ENCODE measurements at places on chromosomes 3 and 15.

DNA sequence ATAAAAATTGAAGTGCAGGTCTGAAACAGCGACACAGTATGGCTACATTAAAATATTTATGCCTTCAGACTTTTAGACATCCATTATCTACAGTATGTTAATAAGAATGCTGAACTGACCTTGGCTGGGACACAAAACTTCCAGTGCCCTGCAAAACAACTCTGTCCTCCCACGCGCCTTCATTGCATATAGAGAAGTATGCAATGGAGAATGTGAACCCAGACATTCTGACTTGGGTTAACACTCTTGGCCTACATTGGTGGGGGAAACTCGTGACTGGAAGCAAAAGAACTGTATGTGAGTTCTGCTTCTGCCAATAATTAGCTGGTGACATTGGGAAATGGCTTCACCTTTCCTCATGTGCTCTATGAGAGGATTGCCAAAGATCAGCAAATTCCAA is 110.5 kb upstream of the SLC24A5 start:
- no peak for DNase-seq

- DNase-seq, result no peak
Observed at GRCh38 chr3:48398701-48399386, 26.8 kb downstream of the FBXW12 start.

DNA sequence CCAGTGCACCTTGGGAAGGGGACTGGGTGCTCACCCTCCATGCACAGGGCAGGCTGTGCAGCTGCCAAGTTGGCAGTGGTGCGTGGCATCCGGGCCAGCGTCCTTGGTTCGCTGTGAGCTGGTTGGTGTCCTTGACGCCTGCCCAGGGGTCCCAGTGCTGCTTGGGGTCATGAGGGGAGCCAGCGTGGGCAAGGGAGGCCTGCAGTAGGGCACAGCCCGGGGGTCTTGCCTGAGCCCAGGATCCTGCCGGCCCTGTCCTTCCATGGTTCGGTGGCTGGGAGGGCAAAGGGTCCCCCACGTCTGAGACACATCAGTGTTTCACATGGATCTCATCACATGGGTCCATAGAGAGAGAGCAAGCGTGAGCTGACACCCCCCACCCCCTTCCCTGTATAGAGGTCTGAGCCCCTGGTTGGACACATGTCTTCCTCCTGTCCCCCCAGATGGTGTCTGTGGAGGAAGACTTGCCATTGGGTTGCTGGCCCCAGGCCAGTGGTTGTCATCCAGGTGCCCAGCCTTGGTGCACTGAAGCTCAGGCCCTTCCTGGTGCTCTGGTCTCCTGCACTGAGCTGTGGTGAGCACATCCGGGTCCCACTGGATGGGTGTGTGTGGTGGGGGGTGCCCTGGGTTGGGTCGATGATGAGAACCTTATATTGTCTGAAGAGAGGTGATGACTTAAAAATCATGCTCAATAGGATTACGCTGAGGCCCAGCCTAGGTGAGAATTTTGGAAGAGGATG is 232.3 kb downstream of the SNRPN start:
- no peak for DNase-seq

- DNase-seq, result no peak
Observed at GRCh38 chr3:125079675-125080045, 23.9 kb upstream of the HEG1 start.

- DNase-seq, result peak; percentile 53
Observed at GRCh38 chr15:78204351-78205309, 29.7 kb downstream of the ACSBG1 start.

- DNase-seq, result no peak
Observed at GRCh38 chr3:7651274-7651673, 790.4 kb downstream of the GRM7 start.

DNA sequence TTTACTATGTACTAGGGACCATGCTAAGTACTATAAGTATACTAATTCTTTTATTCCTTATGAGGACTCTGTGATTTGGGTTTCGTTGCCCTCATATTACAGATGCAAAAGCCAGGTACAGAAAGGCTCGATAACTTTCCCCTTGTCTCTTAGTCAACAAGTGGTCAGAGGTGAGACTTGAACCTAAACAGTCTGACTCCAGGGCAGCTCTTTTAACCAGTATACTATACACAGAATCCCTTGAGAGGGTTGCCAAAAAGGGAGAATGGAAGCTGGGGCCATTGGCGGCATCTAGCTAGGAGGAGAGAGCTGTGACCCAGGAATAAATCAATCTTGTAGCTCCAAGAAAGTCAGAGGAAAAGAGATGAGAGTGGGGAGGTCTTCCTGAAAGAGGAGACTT is 92.4 kb downstream of the TOP2B start:
- DNase-seq, result no peak

- no peak for DNase-seq
Observed at GRCh38 chr15:65868546-65869125, 655 bp upstream of the RAB11A start.

DNA sequence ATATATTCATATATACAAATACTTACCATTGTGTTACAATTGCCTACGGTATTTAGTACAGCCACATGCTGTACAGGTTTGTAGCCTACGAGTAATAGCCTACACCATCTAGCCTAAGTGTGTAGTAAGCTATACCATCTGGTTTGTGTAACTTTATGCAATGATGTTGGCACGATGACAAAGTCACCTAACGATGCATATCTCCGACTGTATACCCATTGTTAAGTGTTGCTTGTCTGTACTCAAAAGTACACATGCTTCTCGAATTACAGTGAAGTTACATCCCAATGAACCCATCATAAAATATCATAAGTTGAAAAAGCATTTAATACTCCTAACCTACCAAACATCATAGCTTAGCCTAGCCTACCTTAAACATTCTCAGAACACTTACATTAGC is 327.1 kb downstream of the KBTBD8 start:
- no peak for DNase-seq

GRCh38 chr3:22704166-22704565 is 499.0 kb upstream of the UBE2E2 start:
- no peak for DNase-seq

DNA sequence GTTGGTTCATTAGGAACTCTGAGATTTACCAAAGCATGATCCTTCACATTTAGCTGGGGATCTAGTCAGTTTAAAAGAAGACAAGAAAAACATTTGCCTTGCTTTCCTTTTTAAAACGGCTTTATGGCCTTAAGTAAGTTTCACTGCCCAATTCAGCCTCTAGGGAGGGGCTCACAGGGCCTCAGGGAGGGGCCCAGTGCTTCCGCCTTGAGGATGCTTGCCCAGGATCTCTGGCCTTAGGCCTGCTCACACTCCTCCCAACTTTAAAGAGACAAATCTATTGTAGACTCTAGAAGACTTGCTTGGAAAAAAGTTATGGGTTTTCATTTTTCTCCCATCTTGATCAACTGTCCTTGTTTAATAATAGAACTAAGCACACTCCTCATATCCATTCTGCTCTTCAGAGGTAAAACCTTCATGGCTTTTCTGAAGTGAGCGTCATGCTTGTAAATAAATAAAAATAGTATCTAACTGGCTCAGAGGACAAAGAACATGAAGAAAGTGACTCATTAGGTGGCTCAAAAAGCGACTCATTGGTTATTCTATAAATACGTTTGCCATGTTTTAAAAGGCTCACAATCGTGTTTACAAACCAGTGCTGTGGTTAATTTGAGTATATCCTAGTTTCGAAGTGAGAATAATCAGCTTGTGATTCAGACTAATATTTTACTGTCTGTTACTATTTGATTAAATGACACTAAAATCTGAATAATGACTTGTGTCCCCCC is 13.7 kb downstream of the PDHB start:
- DNase-seq, result no peak

DNA sequence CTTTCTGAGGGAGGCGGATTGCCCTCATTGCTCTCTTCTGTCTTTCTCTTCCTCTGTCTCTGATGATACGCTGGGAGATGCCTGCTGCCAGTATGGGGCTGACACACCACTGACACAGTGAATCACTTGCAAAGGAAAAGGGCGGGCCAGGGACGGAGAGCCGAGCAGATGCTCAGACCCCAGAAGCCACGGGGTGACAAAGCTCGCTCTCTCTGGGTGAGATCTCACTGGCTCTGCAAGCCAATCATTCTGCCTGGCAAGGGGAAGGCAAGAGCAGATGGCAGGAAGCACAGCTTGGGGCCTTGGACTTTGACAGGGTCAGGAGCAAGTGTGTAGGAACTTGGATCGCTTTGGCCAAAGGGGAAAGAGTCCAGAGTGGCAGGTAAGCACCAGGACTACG is 198.7 kb downstream of the NTRK3 start:
- DNase-seq, result no peak

GRCh38 chr3:122868322-122868721 is 73.5 kb downstream of the SLC49A4 start:
- DNase-seq, result no peak

DNA sequence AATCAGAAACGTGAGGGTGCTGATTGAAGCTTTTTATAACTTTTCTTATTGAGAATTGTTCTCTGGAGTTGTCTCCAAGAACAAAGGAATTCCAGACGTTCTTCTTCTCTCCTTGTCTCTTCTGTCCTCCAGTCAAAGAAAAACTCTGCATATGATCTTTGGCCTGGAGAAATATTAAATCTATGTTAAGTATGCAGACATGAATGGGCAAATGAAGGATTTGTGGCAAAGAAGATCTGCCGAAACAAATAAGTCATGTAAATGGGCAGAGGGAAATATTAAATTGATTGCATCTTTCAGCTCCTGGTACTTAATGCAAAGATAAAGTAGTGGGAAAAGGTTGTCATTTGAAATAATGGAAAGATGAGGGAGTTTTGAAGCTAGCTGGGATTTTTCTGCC is 74.9 kb downstream of the IGF1R start:
- no peak for DNase-seq

DNA sequence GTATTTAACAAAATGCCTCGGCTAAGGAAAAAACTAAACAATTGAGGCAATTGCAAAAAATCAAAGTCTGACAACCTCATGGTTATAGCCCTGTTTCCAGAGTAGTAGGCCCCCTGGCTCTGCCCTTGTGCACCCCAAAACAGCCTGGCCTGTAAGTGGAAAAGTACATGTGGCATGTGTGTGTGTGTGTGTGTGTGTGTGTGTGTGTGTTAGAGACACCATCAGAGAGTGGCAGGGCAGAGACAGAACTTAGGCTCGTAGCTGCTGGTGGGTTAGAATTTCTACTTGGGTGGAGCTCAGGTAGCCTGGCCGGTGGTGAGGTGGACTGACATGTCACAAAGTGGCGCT is 14.1 kb upstream of the AHSG start:
- DNase-seq, result no peak

GRCh38 chr3:189890496-189890895 is 230.2 kb downstream of the P3H2 start:
- no peak for DNase-seq

DNA sequence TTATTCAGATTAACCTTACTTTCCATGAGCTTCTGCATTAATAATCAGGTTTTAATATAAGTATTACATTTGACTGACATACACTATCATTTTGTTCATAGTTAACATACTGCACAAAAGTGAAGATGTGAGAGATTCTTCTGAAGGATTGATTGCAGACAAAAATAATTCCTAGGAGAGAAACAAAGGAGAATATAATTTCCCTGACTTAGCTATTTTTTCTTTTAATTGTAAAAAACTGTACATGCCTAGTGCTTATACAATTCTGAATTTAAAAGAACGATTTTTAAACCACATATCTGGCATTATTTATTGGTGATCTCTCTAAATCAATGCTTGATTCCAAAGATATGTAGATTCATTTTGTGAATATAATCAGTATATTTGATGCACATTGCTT is 11.0 kb upstream of the DCBLD2 start:
- DNase-seq, result no peak

DNA sequence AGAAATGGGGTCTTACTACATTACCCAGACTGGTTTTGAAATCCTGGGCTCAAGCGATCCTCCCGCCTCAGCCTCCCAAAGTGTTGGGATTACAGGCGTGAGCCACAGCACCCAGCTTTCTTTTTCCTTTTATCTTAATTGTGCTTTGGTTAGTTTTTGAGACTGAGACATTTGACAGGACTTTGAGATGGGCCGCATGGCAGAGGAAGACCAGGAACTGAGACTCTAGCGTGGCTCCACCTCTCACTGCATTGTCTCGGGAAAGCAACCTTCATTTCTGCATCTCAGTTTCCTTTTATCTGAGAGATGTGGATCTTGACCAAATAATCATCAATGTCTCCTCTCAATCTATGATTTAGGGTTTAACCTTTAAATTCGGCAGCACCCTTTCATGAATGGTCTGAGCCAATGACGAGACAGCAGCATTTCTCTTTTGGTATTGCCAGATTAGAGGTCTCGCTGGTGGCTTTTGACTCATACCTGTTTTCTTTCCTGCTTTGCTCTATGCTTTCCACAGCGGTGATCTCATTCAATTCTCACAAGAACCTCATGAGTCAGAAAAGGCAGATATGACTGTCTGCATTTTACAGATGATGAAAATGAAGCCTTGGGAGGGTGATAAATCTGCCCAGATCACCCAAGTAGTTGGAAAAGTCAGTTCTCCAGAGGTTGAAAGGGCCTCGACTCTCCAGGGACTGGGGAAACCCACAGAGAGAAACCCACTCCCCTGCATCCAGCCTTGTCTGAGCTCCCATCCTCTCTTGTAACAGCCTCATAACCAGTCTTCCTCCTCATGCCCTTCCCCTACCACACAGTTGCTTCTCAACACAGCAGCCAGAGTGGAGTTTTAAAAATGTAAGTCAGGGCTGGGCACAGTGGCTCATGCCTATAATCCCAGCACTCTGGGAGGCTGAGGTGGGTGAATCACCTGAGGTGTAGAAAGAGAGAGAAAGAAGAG is 84.8 kb upstream of the FOXB1 start:
- DNase-seq, result no peak

GRCh38 chr3:8497582-8497981 is 4.0 kb upstream of the LMCD1 start:
- DNase-seq, result no peak

- no peak for DNase-seq
Observed at GRCh38 chr15:36331531-36332275, 247.7 kb upstream of the CDIN1 start.

DNA sequence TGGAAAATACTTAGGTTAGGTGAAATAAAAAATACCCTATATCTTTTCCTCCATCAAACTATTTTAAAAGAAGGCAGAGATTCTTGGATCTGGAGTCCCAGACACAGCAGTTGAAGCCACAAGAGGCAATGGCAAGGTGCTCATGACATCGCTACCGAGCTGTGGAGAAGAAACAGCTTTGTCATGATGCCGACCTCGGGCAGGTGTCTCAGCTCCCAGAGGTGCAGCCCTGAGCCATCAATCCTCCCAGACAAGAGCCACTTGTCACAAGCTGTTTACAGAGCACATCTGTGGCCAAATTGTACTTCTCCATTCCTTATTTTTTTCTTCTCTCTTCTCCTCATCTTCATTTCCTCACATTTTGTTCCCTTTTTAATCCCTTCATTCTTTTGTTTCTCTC is 50.8 kb downstream of the GPR176 start:
- no peak for DNase-seq

DNA sequence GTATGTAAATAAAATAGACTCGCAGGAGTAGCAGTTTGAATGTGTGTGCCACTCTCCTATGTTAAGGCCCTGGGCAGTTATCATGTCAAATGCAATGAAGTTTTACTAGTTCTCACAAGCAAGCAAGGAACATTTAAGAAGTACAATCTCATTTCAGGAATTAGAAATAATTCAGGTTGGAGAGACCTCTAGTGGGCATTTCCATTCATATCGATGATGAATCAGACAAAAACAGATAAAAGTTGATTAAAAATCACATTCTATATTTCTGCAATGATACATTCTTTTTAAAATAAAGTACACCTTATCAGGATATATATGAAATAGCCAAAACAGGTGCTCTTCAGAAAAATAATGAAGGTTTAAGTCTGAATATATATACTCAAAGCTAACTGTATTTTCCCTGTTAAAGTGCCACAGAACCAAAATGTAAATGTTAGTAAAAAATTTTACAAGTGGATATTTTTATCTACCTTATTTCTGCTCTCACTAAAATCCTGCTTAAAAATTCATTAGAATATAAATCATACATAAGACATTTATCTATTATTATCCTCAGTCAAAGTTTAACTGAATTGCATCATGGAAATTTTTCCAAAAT is 492.4 kb upstream of the FRG2C start:
- DNase-seq, result peak; percentile 23

Measured in COLO829 (cell line).